Astrocyte (in vitro differentiated cells and primary cell): ENCODE measurements at places on chromosomes 4 and X.
A peak's percentile ranks its signal among the peaks of the same experiment; 100 is the strongest.

- no peak for DNase-seq
- H3K36me3 ChIP-seq, result no peaks in the 10 kb centered on the region
- no peaks in the 10 kb centered on the region for H3K4me1 ChIP-seq
Measured at GRCh38 chr4:177879851-177880250, 437.6 kb upstream of the AGA start.

DNA sequence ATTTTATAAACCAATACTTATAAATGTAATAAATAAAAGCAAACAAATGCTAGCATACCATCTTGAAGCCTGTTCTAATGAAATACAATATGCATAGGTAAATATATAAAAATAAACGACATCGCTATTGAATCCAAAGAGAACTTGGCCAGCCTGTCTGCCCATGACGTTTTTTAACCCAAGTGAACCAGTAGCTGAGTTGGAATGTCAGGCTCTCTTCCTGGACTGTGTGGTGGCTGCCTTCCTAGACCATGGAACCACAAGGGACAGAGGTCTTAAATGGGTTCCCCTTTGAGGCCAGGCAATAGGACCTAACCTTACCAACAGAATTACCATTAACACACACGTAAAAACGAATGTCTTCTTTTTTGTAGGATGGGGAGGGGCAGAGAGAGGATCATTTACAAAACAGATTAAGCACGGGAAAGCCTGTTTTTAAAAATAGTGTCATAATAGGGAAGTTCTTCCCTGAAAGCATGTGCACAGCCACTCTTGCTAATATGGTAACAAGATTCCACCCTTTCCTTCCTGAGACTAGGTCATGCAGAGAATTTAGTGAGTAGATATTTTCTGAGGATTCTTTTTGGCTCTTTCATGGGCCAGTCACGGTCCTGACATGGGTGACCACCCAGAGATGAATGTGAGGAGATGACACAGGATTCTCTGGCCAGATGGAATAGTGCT, 69.4 kb upstream of the ACSL1 start:
- no peak overlapping the region for H3K27ac ChIP-seq
- no peaks in the 10 kb centered on the region for H3K36me3 ChIP-seq
- no peak for DNase-seq
- H3K4me1 ChIP-seq, result no peaks in the 10 kb centered on the region

GRCh38 chr4:85784348-85784747, 309.4 kb downstream of the ARHGAP24 start:
- H3K27me3 ChIP-seq, result no peaks in the 10 kb centered on the region
- peak overlapping the region; percentile 82 for H3K27ac ChIP-seq
- no peak overlapping the region for H3K4me3 ChIP-seq
- DNase-seq, result no peak
- H3K4me1 ChIP-seq, result peaks cover 18% of the 10 kb centered on the region
- no peaks in the 10 kb centered on the region for H3K36me3 ChIP-seq

- DNase-seq, result peak; percentile 79
- H3K27ac ChIP-seq, result peak overlapping the region; percentile 99
- no peaks in the 10 kb centered on the region for H3K27me3 ChIP-seq
Measured at GRCh38 chr4:121696170-121696580, 605 bp downstream of the ANXA5 start.

- peak overlapping the region; percentile 97 for H3K27ac ChIP-seq
- H3K4me1 ChIP-seq, result peaks cover 20% of the 10 kb centered on the region
- DNase-seq, result peak; percentile 75
- H3K36me3 ChIP-seq, result no peaks in the 10 kb centered on the region
- H3K27me3 ChIP-seq, result no peaks in the 10 kb centered on the region
- peak overlapping the region; percentile 33 for H3K4me3 ChIP-seq
Measured at GRCh38 chrX:111040377-111041017, 55.5 kb upstream of the PAK3 start.

GRCh38 chr4:17153572-17153971, 255.1 kb upstream of the LDB2 start:
- DNase-seq, result no peak
- no peak overlapping the region for H3K27ac ChIP-seq
- H3K4me3 ChIP-seq, result no peak overlapping the region
- H3K4me1 ChIP-seq, result no peaks in the 10 kb centered on the region
- no peaks in the 10 kb centered on the region for H3K36me3 ChIP-seq

DNA sequence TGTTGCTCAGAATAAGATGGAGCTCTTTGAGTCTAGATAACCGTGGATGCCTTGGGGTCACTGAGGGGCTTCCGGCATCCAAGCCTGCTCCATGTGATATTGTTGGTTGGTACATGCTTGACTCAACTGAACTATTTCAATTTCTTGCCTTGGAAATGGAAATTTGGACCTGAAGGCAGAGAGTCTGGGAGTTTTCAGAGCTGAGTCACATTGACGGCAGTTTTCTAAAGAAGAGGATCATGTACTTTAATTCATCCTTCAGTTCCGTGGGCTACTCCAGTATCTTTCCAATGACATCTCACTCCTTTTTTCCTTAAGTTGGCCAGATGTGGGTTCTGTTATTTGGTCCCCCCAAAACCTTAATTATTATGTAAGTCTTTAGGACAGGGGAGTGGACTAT, 100.5 kb downstream of the MFAP3L start:
- no peaks in the 10 kb centered on the region for H3K4me1 ChIP-seq
- no peak overlapping the region for H3K27ac ChIP-seq
- H3K4me3 ChIP-seq, result no peak overlapping the region
- peaks cover 2% of the 10 kb centered on the region for H3K27me3 ChIP-seq
- no peaks in the 10 kb centered on the region for H3K36me3 ChIP-seq
- peak; percentile 17 for DNase-seq

DNA sequence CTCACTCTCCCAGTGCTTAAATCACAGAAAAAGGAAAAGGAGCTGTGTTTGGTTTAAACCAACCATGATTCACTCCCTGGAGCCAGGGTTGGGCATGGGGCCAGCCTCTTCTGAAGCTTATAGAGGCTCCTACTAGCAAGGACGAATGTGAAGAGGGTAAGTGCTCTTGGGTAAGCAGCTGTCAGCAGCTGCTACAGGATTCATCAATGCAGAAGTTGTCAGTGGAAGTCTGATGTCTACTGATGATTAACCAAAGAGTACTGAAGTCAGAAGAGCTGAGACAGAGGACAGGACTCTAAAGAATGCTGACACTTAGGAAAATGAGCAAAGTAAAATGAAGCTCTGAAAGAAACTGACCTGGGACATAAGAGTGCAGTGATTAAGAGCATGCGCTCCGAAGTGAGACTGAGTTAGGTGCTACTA, 32.7 kb upstream of the JADE1 start:
- H3K27me3 ChIP-seq, result no peaks in the 10 kb centered on the region
- H3K36me3 ChIP-seq, result no peaks in the 10 kb centered on the region
- peak; percentile 97 for DNase-seq
- peaks cover 7% of the 10 kb centered on the region for H3K4me1 ChIP-seq
- H3K4me3 ChIP-seq, result no peak overlapping the region

DNA sequence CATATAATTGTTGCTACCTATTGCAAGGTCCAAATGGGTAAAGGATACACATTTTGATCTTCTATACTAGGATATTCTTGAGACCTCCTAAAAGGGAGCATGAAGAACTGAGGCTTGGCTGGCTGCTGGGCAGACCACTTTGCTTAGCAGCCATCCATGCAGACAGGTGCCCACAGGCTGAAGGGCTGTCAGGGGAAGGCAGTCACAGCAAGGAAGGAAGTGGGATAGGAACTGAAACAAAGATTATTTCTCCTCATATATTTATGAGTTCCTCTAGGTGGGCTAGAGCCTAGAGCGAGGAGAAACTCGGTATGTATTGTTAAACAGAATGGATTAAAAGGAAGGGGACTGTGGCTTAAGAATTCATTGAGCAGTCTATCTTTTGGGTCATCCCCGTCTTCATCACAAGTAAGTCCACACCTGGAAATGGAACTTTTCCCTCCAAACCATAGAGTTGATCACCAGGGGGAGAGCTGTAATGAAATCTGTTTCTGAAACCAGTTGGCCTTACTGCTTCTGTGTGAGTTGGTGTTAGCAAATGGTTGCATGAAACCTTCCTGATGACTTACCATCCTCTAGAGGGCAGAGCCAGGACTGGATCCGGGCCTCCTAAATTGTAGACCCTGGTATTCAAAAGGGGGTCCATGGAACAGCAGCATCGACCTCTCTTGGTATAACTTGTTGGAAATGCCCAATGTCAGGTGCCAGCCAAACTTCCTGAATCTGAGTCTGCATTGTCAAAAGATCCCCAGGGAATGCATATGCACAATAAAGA, 42.3 kb downstream of the AFF2 start:
- no peaks in the 10 kb centered on the region for H3K36me3 ChIP-seq
- H3K27ac ChIP-seq, result no peak overlapping the region
- H3K4me1 ChIP-seq, result no peaks in the 10 kb centered on the region
- no peaks in the 10 kb centered on the region for H3K27me3 ChIP-seq
- no peak overlapping the region for H3K4me3 ChIP-seq
- no peak for DNase-seq

GRCh38 chr4:170464614-170465197, 374.9 kb upstream of the AADAT start:
- no peaks in the 10 kb centered on the region for H3K4me1 ChIP-seq
- no peak overlapping the region for H3K4me3 ChIP-seq
- H3K27me3 ChIP-seq, result no peaks in the 10 kb centered on the region
- H3K36me3 ChIP-seq, result no peaks in the 10 kb centered on the region

GRCh38 chrX:25068340-25068739, 52.6 kb upstream of the ARX start:
- no peak for DNase-seq

DNA sequence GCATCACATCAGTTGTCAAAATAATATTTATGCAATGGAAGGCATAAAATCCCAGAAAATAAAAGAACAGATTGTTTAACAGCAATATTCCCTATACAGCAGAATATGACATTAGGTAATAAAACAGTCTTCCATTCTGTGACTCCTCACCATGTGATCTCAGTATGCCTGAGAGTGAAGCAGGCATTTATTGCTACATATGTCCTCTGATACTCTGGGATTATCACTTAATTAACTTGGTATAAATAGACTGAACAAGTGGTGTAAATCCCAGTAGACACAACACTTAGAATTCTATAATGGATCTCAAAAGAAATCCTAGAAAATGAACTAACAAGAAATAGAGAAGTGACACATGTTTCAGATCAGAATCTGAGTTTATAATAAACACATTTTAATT, 841.3 kb downstream of the PDHA2 start:
- H3K4me1 ChIP-seq, result no peaks in the 10 kb centered on the region
- H3K4me3 ChIP-seq, result no peak overlapping the region
- DNase-seq, result no peak
- H3K36me3 ChIP-seq, result no peaks in the 10 kb centered on the region

DNA sequence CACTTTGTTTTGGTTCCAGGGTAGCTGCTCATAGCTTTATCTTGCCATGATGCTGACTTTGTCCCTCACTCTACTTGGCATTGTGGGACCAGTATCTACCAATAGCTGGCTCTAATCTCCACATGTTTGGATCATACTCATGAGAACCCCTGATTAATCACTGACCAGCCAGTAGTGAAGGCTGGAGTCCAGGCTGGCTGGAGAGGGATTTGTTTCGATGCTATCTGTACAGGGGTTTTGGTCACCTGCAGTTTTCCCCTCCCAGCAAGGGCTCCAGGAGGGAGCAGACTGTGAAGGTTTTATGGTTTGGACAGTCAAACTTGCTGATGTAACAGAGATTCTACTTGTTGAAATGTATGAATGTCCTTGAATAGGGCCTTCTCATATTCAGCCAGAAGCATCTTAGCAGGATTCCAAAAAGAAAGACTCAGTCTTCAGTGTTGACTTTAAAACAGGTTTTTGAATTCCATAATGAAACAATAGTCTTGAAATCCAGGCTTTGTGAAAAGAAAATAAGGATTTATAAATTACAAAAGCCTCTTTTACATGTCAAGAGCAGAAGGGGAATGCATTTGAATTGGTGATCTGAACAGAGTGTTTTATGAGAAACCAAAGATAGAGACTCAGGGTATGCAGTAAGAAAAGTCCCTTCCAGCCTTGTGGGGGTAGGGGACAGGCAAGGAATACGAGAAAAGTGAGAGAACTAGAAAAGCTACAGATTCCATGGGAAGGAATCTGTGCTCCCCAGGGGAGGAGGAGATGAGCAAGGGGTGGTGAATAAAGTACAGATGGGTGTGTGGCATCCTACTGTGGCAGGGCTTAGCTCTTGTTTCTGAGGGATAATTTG, 103.1 kb upstream of the SHISA3 start:
- no peaks in the 10 kb centered on the region for H3K4me1 ChIP-seq
- H3K4me3 ChIP-seq, result no peak overlapping the region
- no peaks in the 10 kb centered on the region for H3K36me3 ChIP-seq
- peaks cover 2% of the 10 kb centered on the region for H3K27me3 ChIP-seq
- no peak for DNase-seq

- no peak overlapping the region for H3K4me3 ChIP-seq
- H3K36me3 ChIP-seq, result no peaks in the 10 kb centered on the region
- H3K4me1 ChIP-seq, result no peaks in the 10 kb centered on the region
- H3K27me3 ChIP-seq, result no peaks in the 10 kb centered on the region
- H3K27ac ChIP-seq, result no peak overlapping the region
- DNase-seq, result no peak
Measured at GRCh38 chrX:15883540-15883863, 28.9 kb upstream of the AP1S2 start.

- no peaks in the 10 kb centered on the region for H3K36me3 ChIP-seq
- no peak overlapping the region for H3K4me3 ChIP-seq
- no peak for DNase-seq
- H3K27me3 ChIP-seq, result no peaks in the 10 kb centered on the region
- H3K27ac ChIP-seq, result no peak overlapping the region
- no peaks in the 10 kb centered on the region for H3K4me1 ChIP-seq
Measured at GRCh38 chr4:12770351-12770750, 713.8 kb downstream of the RAB28 start.

DNA sequence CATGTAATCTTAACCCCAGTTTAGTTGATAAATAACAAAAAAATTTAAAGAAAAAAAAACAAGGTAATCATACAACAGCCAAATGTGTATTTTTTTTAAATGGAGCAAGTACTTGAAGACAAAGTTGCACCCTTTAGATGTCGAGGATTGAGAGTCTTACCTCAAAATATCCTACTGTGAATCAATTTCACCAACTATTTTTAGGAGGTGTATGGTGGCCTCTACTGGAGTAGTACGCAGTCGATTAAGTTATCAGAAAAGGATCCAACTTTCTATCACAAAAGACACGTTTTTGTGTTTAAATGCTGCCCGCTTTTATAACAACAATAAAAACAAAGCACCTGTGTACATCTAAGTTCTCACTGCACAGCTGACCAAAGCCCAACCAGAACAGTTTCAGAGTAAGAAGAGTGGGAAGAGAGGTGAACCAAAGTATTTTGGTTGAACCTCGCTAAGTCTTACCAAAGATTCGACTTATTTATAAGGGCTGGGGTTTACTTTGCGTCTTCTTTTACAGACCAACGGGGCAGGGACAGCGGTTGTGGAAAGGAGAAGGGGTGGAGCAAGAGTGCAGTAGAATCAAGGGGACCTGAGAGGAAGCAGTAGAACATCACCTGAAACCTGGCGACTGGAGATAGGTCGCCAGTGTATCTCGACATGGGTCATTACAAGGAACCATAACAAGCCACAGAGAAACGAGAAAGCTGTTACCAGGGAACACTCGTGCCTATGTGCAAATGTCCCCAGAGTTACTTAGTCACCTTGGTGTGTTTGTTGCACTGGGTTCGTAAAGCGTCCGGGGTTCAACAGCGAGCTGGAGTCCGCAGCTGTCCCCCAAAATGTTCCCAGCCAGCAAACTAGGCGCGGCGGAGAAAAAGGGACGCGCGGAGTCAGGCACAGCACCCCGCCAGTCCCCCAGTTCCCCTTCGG, 1.1 kb downstream of the RPS6KA6 start:
- H3K36me3 ChIP-seq, result no peaks in the 10 kb centered on the region
- peak overlapping the region; percentile 62 for H3K4me3 ChIP-seq
- DNase-seq, result no peak
- H3K27ac ChIP-seq, result no peak overlapping the region
- H3K4me1 ChIP-seq, result no peaks in the 10 kb centered on the region

GRCh38 chrX:51420610-51421009, 75.8 kb downstream of the NUDT11 start:
- H3K27ac ChIP-seq, result no peak overlapping the region
- no peaks in the 10 kb centered on the region for H3K36me3 ChIP-seq
- DNase-seq, result peak; percentile 13
